ENCODE measurements at places on chromosomes 6 and 20.

- DNase-seq: peak; percentile 65
Observed at GRCh38 chr20:50380697-50381040, 129.5 kb upstream of the PTPN1 start.

DNA sequence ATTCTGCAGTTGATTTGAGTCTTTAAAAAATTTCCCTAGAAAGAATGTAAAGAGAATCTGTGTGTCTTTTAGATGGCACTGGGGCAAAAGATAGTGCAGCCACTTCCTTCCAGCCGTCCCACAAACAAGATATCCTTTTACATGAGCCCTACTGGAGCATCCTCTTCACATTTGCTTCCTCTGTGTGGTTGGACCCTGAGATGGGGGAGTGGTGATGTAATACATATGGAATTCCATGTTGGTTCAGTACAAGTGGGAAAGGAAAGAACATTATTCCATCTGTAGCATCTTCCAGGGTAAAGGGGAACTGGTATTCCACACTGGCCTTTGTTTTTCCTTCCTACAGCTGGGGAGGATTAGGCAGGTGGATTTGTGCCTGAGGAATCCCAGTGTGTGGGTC is 78.9 kb upstream of the ISM1 start:
- no peak for DNase-seq

- peak; percentile 100 for DNase-seq
Observed at GRCh38 chr6:136593748-136594490, 43.7 kb upstream of the MAP7 start.

DNA sequence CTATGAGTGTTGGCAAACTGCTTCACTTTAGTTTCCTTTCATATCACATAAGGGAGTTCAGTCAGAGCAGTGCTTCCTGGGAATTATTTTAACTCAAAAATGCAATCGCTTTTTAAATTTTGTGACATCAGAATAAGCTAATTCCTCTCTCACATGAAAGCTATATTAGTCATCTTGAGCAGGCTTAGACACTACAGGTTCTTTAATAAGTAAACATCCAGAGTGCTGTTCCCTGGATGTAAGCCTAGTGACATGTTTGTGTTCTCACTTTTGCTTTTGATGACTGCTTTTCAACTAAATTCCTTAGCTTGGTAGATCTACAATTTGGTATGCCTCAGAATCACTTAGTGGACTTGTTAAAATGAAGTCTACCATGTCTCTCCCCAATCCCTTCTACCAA is 252.7 kb upstream of the POU3F2 start:
- DNase-seq: no peak

DNA sequence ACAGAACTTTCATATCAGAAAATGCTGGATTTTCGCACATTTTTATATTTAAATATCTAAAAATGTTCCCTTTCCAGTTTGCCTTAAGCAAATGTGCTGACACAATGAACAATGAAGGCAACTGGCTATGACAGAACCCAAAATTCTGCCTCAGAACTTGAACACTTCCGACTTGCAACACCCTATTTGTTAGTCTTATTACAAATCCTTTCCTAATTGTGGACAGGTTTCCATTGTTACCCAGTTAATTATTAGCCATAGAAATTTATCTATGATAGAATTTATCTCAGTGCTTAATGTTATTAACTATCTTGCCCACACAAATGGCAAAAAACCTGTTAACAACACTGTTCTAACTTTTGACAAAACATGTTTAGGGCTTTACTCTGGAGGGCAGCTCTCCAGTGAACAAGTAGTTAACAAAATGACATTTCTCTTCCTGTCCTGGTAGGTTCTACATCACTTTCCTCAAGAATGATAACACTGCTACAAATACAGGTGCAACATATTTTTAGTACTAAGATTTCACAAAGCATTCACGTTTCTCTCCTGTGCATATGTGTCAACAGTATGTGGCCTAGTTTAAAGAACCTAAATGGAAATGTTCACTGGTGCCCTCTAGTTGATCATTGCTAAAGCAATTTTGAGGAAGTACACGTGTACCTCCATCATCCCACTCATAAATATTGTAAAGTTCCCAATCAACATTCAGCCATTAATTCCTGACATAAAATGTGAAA is 58.4 kb downstream of the HIVEP2 start:
- peak; percentile 69 for DNase-seq

DNA sequence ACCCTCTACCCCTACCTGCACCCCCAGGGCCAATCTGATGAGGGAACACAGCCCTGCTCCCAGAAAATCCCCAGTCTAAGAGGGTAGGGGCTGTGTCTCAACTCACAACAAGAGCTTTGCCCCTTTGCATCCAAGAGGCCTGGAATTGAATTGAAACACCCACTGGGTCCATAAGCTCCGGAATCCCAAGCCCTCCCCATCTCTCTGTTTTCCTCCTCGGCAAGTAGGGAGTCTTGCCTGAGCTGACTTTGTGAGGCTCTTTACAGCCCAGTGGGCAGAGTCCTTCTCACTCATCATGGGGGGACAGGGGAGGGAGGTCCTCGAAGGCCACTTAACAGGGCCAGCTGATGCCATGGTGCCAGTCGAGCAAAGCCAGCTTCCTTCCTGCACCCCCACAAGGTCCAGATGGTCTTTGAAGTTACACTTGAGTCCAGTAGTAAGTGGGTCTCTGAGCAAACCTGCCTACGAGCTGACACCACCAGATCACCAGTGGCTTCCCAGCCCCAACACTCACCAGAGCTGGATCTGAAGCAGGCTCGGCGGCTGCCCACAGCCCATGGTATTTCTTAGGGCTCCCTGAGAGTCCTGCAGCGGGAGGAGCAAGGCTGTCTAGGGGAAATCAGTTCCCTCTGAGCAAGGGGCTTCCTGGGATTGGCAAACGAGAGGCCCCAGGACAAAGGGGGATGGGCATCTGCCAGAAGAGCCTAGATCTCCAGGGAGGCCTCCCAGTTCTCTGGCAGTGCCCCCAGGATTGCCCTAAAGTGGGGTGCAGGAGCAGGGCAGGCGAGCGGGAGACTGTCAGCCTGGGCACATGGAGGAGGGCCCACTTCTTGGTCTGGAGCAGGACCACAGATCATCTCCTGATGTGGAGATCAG is 144.5 kb downstream of the VEGFA start:
- DNase-seq: no peak

GRCh38 chr6:27777614-27778355 is 134.4 kb downstream of the OR2B2 start:
- DNase-seq: no peak

Measured in IMR-90 (cell line).